ENCODE measurements at places on chromosomes 16 and 17.

GRCh38 chr16:50188619-50189136 lies 35.6 kb downstream of the TENT4B start:
- DNase-seq, result no peak

DNA sequence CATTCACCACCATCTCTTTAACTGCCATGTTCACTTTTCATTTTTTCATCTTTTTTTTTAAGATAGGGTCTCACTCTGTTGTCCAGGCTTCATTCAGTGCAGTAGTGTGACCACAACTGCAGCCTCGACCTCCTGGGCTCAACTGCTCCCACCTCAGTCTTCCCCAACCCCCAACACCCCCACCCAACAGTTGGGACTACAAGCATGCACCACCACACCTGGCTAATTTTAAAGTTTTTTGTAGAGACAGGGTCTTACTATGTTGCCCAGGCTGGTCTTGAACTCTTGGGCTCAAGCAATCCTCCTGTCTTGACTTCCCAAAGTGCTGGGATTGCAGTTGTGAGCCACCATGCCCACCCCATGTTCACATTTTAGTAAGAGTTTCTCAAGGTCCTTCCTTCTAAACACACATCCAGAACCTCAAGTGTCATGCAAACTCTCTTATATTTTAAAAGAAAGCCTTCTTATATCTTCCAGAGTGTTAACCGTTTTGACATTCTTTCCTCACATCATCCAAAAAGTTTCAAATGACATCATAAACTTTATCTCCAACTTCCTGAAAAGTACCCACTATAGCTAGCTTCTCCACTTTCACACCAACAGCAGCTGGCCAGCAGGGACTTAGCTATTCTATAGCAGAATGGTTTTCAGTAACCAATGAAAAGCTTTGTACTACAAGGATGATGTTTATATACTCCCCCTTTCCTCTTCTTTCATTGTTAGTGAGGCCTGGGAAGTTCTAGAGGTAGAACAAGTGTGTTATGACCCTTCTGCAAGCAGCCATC lies 49.3 kb downstream of the TRAF4 start:
- DNase-seq, result no peak

DNA sequence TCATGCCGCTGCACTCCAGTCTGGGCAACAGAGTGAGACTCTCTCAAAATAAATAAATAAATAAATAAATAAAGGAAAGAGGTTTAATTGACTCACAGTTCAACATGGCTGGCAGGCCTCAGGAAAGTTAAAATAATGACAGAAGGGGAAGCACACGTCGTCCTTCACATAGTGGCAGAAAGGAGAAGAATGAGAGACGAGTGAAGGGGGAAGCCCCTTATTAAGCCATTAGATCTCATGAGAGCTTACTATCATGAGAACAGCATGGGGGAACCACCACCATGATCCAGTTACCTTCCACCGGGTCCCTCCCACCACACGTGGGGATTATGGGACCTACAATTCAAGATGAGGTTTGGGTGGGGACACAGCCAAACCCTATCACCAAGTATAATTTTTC lies 54.5 kb downstream of the PAFAH1B1 start:
- DNase-seq, result no peak

DNA sequence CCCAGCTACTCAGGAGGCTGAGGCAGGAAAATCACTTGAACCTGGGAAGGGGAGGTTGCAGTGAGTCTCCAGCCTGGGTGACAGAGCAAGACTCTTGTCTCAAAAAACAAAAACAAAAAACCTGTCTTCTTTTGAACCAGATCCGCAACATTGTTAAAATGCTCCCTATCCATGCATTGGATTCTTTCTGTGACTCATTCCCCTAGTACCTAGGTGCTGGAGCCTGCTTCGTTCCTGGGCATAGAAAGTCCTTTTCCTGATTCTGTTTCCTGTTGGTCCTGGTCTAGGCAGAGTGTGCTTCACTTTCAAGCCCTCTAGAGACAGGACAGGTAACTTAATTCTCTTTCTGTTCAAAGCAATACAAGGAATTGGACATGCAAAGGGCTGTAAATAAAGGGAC lies 5.2 kb downstream of the EPN2 start:
- no peak for DNase-seq

GRCh38 chr16:17275076-17276009 lies 195.4 kb downstream of the XYLT1 start:
- peak; percentile 9 for DNase-seq

GRCh38 chr16:4303973-4304372 lies 11.9 kb upstream of the GLIS2 start:
- no peak for DNase-seq

- no peak for DNase-seq
These were observed 3.7 kb downstream of the NFE2L1 start for GRCh38 chr17:48051706-48052486.

GRCh38 chr16:60027351-60027750 lies 1293.2 kb upstream of the GOT2 start:
- no peak for DNase-seq

DNA sequence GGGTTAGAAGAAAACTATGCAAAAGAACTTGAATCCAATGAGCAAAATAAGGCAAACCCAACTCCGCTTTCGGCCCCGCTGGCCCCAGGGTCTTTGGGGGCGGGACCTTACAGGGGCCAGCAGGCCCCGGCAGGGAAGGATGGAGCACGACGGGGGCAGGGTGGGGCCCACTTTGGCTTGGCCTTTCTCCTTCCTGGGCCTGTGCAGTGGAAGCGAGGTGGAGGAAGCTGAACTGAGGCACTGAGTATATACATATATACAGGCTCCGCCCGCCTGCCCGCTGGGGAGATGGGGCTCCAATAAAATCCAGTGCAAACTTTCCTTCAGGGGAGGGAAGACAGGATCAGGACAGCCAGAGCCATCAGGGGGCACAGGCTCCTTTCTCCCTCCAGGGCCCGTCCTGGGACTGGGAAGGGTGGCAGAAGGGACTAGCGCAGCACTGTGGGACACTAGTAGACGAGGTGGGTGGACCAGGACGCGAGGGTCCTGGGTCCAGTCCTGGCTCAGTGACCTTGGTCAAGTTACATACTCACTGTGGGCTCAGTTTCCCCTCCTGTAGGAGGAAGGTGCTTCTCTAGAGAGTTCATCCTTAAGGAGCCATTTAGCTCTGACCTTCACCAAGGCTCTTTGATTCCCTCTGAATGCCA lies 20.9 kb upstream of the MPO start:
- DNase-seq, result no peak

DNA sequence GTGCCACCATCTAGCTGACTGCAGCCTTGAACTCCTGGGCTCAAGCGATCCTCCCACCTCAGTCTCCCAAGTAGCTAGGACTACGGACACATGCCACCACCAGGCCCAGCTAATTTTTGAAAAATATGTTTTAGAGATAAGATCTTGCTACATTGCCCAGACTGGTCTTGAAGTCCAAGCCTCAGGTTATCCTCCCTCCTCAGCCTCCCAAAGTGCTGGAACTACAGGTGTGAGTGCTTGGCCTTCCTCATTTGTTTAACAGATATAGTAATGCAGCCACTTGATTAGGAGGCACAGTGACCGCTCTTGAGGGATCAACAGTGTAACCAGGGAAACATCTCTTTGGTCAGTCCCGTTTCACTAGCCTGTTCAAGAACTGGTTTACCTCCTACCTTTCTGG lies 35.1 kb downstream of the HLF start:
- DNase-seq, result no peak

- no peak for DNase-seq
These were observed 46.1 kb upstream of the NLRP1 start for GRCh38 chr17:5630434-5630833.

DNA sequence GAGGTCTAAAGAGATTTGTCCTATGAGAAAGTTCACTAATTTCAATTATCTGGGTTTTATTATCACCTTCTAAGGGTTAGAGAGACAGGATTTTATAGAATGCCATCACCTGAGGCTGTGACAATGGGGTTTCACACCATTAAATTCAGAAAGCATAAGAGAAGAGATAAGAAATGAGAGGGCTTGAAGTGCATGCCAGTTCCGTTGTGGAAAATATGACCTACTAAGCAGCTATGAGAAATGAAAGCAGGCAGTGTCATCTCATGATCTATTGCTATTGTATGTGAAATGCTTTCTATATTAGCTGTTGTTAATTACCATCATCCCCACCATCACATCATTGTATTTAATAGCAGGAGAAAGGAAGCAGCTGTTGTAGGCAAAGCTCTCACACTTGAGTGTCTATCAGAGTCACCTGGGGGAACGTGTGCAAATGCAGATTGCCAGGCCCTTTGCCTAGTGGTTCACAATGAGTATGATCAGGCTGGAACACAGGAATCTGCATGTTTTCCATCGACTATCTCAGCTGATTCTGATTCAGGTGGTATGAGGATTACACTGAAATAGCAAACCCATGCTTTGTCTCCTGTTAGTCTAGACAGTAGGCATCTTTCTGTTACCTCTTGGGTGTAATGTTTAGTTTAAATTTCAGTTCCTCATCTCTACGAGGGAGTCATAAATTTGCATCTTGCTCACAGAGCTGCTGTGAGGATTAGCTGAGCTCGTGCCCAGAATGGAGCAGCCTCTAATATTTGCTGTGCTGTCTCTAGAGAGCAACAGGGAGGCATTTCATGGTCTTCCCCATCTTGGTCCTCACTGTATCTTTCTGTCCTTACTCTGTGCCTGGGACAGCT lies 256.4 kb downstream of the CDH13 start:
- DNase-seq, result no peak

DNA sequence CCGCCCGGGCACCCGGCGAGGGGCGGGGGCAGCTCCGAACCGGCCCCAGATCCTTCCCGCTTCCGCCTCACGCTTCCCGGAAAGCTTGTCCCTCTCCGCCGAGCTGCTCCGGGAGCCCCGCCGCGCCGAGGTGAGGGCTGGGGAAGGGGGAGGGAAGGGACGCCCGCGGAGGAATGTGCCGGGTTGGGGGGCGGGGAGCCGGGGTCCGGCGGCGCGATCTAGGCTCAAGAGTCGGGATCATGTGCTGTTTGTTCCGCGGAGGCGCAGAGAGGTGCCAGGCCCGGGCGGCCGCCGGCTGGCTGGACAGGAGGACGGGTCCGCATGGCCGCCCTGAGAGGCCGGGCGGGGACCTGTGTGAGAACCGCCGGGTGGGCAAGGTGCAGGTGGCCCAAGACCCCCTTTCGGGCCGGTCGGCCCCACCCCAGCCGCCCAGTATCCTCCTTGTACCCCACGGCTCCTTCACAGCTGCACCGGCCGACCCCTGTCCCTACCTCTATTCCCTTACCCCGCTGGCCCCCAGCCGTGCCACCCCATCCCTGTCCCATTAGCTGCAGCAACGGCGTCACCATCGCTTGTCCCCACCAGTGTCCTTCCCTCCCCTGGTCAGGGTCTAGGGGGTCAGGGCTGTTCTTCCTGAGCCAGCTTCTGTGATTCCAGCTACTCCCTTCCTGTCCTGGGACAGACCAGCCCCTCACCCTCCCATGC lies 429 bp downstream of the KIF1C start:
- DNase-seq, result no peak

GRCh38 chr17:41263212-41263611 lies 2.0 kb upstream of the KRTAP9-6 start:
- DNase-seq, result no peak

- DNase-seq, result no peak
These were observed 50.6 kb downstream of the TENT4B start for GRCh38 chr16:50203681-50204080.

- DNase-seq, result no peak
These were observed 37.5 kb downstream of the ADCY7 start for GRCh38 chr16:50303605-50304466.

GRCh38 chr17:65181237-65182061 lies 44.3 kb downstream of the RGS9 start:
- peak; percentile 55 for DNase-seq

DNA sequence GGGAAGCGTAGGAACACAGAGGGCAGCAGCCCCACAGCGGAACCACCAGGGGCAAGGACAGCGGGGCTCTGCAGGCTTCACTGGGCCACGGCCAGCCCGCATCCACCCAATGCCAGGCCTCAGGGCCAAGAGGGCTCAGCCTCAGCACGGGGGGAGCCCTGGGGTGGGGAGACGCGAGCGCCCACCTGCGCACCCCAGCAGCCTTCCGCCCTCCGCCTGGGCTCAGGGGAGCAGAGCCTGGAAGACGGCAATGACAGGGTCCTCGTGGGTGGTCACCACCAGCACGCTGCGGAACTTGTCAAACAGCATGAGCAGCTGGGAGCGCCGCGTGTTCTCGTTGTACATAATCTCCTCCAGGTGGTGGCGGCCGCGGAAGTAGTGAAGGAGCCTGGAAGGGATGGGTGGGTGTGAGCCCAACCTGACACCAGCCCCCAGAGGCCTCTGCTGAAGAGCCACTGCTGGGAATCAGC lies 8.5 kb downstream of the MPG start:
- DNase-seq, result no peak

GRCh38 chr17:83109793-83110645 lies 30.6 kb downstream of the METRNL start:
- DNase-seq, result no peak

GRCh38 chr17:1720856-1721386 lies 3.6 kb upstream of the WDR81 start:
- DNase-seq, result peak; percentile 60

- no peak for DNase-seq
These were observed 15.1 kb downstream of the MAP3K14 start for GRCh38 chr17:45301674-45302073.

DNA sequence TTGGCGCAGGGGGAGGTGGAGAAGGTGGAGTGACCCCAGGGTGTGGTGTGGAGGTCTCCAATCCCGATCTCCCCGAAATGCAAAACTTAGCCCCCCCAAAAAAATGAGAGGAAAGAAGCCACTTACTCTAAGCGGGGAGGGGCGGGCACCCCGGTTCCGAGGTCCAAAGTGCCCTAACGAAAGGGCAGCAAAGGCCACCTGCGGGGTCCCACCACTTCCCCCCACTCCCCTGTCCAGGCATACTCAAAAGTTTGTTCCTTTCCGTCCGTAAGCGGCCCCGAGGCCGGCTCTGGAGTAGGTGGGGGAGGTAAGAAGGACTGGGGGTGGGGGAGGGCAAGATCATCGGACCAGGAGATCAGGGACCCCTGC lies 1.1 kb downstream of the TOX3 start:
- DNase-seq, result no peak

DNA sequence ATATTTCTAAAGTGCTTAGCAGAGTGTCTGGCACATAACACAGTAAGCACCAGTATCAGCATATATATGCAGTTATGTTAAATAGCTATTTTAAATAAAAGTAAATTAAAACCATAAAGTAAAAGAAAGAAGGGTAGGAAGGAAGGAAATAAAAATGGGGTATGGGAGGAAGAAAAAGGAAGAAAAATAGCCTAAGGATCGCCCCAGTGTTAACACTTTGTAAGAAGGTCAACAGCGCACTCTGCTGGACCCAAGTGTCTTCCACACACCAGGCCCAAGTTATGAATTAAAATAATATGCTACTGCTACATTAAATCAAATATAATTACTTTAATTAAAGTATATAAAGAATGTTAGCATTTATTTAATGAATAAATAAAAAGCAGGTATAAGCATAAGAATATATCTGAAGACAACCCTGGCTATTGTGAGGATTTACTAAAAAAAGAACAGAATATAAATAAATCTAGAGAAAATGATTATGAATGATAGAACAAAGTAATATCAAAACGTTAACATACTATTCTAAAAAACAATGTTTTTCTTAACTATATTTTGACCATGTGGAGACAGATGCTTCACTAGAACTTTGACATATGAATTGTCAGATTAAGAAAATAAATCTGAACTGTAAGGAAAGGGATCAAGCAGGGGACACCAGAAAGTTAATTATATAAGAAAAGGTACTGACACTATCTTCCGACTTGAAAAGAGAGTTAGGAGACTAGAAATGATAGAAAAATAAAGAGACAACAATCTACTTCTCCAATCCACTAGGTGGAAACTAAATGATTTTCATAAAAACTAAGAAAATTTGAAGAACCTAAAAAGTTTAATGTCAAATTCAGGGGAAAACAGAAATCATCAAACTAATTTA lies 25.9 kb downstream of the BRIP1 start:
- peak; percentile 19 for DNase-seq

All from activated T-helper 2 cell treated with anti-CD3 and anti-CD28 coated beads, Interferon-gamma antibody, Interleukin-2, Interleukin-4, amounts not matched to agents 10 μg/mL and 5 μg/mL and 100 μg/mL, durations not matched to agents 14 hours and 24 hours and 36 hours (primary cell).